ENCODE measurements at places on chromosomes 6 and 20.

DNA sequence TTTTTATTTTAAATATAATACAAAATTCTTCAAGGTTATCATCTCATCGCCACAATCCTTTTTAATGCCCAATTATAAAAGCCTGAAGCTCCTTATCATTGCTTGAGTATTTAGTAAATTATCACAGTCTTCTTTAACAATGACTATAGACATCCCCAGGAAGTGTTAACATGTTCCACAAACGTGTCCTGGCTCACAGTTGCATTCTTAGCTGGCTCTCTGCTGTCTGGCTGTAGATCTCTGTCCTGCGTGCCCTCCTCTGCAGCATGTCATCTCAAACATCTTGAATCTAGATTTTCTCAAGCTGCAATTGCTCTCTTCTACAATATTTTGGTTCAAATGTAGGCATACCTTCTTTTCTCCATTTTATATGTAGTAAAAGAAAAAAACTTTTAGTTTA, 885.2 kb downstream of the EPHA7 start:
- no peak for DNase-seq

- DNase-seq, result peak; percentile 39
Observed at GRCh38 chr6:8229915-8230756, 127.8 kb upstream of the EEF1E1 start.

GRCh38 chr6:46235242-46235641, 64.5 kb upstream of the ENPP5 start:
- DNase-seq, result no peak

GRCh38 chr6:53461696-53462095, 83.2 kb downstream of the GCLC start:
- DNase-seq, result no peak

DNA sequence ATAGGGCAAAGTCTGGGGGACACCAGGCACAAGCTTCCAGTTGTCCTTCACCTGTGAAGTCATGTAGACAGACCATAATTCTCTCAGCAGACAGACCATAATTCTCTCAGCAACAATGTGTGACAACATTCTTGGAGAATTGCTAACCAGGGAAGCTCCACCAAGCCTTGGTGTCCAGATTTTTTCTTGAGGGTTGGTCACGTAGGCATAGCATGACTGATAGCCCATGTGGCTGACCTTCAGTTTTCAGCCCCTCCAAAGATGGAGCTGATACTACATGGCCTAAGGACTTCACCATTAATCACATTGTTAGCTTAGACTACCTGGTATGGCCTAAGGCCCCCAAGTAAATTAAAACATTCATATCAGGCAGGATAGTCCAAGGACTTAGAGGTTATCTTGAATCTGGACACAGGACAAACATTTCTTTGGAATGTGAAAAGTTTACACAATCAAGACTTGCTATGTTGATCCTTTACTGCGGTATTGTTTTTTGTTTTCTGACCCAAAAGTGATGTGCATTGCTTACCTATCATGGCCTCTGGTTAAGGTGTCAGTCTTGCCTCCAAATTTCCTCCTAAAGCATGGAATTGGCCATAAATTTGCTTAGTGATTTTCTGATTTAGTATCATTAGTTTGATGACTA, 76.9 kb downstream of the CEP57L1 start:
- DNase-seq, result no peak

DNA sequence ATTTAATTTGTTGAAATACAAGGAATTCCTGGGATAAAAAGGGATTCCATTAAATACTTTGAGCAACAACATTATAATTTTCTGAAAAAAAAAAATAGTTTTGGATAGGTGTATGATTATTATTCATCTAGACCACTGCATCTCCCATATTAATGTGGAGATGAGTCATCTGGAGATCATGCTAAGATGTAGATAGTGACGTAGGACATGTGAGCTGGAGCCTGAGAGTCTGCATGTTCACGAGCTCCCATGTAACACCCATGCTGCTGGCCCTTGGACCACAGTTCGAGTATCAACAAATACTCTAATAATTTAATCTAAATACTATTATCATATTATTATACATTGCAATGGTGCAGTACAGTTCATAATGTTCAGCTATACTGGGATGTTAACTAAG, 91.6 kb downstream of the EPM2A start:
- no peak for DNase-seq

- no peak for DNase-seq
Observed at GRCh38 chr6:134701301-134701700, 248.6 kb downstream of the ALDH8A1 start.

DNA sequence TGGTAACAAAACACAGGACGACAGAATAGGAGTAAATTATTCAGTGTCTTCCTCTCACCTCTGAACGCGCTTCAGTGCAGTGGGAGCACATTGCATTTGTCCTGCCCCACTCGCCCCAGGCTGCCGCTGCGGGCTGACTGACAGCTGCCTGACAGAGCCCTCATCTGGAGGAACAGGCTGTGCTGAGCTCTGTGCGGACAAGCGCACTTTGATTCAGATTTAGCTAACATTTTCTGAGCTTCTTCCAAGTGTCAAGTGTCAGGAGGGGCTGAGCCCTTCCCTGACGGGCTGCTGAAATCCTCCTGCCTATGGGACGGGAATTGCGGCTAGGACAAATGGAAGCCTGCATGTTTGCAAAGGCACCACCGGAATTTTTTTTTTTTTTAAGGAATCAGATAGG, 383.0 kb upstream of the CDH4 start:
- DNase-seq, result no peak

- DNase-seq, result no peak
Observed at GRCh38 chr20:16676891-16677290, 52.9 kb upstream of the SNRPB2 start.

DNA sequence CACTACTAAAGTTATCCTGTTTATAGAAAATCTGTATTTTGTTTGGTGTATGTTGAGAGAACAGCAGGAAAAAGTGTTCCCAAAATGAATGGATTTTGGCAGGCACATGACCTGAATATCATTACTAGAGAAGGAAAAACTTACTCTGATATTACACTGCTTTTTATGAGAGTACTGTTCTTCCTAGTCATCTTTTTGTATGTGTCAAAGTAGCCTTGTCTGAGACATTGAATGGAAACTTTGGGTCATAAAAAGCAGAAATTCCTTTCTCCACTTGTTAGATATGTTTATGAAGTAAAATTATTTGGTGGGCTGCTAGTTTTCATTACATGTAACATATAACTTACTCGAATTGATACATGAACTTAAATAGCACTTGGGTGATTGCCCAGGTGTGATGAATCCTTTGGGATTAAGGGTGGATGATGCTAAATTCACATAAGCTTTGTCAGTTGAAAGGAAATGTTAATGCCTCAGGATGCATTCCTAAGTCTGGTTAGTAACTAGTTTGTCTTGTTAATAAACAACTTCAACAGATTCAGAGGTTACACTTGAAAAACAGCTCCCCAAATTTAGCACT, 206.7 kb downstream of the CENPW start:
- no peak for DNase-seq

GRCh38 chr20:21018576-21018975, 87.6 kb downstream of the LINC00237 start:
- no peak for DNase-seq

DNA sequence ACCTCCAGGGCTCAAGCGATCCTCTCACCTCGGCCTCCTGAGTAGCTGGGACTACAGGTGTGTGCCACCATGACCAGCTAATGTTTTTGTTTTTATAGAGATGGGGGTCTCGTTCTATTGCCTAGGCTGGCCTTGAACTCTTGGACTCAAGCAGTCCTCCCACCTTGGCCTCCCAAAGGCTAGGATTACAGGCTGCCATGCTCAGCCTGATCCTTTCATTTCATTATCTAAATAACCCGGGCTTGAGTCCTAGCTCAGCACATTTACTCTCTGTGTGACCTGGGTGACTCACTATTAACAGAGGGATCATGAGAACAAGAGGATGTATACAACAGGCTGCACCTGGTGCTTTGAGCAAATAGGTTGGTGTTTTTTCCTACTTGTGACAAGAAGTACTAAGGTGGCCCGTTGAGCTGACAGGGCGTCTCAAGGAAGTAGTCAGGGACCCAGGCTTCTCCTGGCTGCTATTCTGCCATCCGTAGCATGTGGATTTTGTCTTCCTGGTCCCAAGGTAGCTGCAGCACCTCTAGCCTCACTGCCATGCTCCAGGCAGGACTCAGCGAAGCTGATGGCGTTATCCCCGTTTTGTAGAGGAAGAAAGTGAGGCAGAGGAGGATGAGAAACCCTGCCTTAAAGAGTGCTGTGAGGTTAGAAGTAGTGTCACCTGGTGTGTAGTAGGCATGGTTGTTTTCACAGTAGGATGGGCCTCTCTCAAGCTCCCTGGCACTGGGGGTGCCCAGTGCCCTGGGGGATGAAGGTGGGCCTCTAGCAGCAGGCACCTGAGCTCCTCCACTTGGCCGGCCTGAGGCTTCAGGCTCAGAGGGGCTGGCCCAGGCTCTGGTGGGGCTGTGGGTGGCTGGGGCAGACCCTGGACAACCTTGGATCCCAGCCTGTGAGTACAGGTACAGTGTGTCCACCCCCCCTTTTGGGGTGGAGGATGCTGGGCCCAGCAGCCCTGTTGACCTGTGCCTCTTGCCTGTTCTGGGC, 62.4 kb downstream of the ADNP start:
- no peak for DNase-seq

GRCh38 chr20:62065674-62066338, at the start of gene TAF4:
TAF4 (minus strand) TSS chr20:62065881; CDS start chr20:62065810, 71 bp downstream.
- DNase-seq, result peak; percentile 80
